Activated T-cell treated with anti-CD3 and anti-CD28 coated beads for 1 hour (primary cell): ENCODE measurements at places on chromosomes 3 and 15.

- no peak for DNase-seq
Measured at GRCh38 chr15:81485806-81486205, 111.8 kb upstream of the TMC3 start.

DNA sequence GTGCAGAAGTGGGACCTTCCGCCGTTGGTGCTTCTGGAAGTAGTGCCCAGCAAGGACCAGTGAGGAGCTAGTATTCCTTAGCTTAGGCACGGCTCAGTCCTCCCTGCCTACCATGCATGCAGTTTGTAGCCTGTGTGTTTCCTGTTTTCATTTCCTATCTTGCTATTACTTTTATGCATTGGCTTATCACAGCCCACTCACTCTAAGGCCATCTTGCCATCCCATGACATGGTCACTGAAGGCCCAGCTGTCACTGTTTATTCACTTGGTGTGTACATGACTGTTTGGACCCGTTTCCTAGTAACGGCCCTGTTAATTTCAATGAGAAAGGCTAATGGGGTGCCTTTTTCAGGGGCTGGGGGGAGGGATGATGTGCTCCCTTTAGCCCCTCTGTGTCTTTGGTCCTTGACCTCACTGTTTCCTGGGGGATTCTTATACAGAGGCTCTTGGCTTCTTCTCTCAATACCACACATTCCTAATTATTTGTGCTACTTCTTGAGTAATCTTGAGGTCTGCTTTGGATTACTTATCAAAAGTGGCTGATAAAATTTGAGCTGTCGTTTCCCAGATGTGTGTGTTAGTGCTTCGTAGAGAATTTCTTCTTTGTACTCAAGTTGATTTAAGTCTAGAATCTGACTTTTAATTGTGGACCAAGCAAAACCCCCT, 24.5 kb upstream of the TRAK1 start:
- DNase-seq, result no peak

GRCh38 chr15:40906091-40906990, 12.1 kb downstream of the VPS18 start:
- DNase-seq, result peak; percentile 66

- no peak for DNase-seq
Measured at GRCh38 chr3:72694398-72694797, 153.8 kb downstream of the SHQ1 start.

- peak; percentile 43 for DNase-seq
Measured at GRCh38 chr3:52533623-52534280, at the start of gene NT5DC2. Gene NT5DC2 (minus strand): TSS chr3:52533857. CDS start chr3:52533737, 120 bp downstream.

DNA sequence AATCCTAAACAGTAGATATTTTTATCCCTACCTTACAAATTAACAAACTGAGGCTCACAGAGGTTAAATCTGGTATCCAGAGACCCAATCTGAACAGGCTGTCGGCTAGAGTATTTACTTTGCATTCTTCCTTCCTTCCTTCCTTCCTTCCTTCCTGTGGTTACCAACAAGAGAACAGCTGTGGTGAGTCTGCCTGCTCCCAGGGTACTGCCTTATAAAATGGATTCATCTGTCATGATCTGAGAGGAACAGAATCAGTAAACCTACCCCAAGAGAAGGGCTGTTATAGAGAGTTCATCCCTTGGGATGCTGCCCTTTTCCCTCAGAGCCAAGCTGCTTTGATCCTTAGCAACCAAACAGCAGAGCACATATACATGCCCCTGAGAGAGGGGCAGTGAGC, 3.6 kb downstream of the GADL1 start:
- no peak for DNase-seq

GRCh38 chr15:62844564-62845240, 197.8 kb upstream of the TPM1 start:
- DNase-seq, result no peak

DNA sequence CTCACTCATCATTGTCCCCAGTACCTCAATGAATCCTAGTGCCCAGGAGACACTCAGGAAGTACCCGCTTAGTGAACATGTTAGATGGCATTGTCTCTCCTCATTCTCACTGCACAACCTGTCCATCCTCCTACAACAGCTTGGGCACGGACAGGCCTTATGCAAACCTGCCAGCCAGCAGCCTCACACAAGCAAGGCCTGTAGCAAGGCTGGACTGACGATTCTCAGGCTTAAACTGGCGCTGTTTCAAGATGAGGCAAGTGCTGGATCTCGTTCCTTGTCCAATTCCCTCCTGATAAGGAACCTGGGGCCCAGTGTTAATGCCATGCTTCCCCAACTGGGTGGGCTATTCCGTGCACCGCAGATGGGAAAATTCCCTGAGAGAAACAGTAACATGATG, 59.0 kb downstream of the CDCP1 start:
- DNase-seq, result no peak

GRCh38 chr3:134374105-134374790, at the start of gene AMOTL2:
Gene AMOTL2 (minus strand): TSS chr3:134374447. CDS start chr3:134371433, 3,014 bp downstream.
- no peak for DNase-seq

GRCh38 chr15:59545573-59545972, 66.0 kb upstream of the GCNT3 start:
- no peak for DNase-seq

GRCh38 chr3:146308222-146308621, 57.3 kb upstream of the PLSCR4 start:
- DNase-seq, result no peak

GRCh38 chr3:57019057-57019456, 41.4 kb upstream of the SPATA12 start:
- DNase-seq, result no peak

DNA sequence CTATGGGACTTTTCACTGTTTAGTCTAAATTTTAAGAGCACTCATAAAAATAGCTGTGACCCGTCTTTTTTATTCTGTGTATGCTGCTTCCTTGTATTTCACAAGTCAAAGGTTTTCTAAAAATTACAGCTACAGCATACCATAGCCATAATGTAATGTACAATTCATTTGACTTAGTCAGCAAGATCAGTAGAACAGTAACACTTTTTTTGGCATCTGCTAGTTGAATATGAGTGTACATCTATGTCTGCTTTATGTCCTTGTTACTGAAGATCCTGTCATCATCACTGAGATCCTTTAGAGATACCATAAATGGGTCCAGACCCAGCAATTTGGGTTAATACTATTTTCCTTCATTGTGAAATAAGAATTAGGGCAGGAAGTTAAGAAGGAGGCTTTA, 42.2 kb downstream of the CMSS1 start:
- no peak for DNase-seq

DNA sequence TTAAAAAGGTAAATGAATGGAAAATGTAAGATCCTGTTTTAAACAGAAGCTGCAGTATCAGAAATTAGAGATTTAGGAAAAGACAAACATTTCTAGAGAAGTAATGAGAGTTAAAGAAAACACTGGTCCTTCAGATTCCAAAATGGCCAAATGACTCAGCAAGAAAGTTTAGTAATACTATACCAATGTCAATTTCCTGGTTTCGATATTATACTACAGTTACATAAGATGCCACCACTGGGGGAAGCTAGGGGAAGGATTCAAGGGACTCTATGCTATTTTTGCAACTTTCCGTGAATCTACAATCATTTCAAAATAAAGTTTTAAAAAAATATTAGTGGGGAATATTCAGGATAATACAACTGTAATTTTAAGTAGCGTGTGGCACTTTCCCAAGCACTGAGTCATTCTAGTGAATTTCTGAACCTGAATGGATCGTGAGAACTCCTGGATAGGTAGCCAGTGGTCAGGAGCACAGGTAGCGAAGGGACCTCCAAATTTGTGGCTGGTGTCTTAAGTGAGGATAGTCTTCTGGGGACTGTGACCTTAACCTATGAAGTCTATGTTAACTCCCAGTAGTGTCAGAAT, 37.6 kb downstream of the TMCC1 start:
- DNase-seq, result no peak

- no peak for DNase-seq
Measured at GRCh38 chr3:79947469-79947868, 179.7 kb upstream of the ROBO1 start.
